Osteoblast (primary cell): ENCODE measurements at places on chromosomes 5 and 9. TPM values are rescaled to one million over a fixed set of nuclear protein-coding genes. Genes with fewer than 3 reads are reported as not detected.

GRCh38 chr9:137648396-137648795 is 29.6 kb downstream of the EHMT1 start:
- no peak for DNase-seq

AP3B1 gene
- total RNA-seq: 77.4 and 85.7 TPM in 2 replicates

- no peak for DNase-seq
Observed at GRCh38 chr9:112971415-112971814, 40.6 kb downstream of the ZNF883 start.

- no peak for DNase-seq
Observed at GRCh38 chr5:124088289-124089032, 576.5 kb downstream of the CSNK1G3 start.

GRCh38 chr5:91178461-91178860 is 204.7 kb downstream of the ARRDC3 start:
- peak; percentile 25 for DNase-seq

DNA sequence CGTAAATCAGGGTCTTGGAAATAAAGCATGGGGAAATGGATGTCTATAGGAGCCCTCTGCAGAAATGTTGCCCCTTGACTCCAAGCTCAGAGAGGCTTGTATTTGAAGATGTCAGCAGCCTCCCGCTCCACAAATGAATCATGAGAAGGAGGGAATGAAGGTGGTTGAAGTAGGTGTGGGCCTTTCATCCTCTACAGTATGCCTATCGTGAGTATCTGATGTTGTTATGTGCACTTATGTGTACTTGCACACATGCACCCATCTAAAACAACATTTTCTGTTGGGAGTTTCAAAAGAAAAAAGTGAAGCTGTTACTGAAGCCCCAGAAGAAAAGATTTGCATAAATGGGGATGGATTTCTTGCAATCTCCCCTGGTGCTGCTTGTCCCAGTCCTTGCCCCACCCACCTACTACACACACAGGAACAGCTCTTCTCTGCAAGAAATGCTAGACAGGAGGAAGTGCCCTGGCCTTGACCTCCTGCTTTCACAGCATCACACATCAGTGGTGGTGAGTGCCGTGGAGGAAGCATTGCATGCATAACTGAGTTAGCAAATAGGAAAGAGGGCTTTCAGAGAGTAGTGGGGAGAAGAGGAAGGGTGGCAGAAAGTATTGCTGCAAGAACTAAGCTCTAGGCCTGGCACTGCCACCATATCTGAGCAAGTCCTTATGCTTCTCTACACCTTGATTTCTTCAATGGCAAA is 156.1 kb downstream of the SNX18 start:
- DNase-seq: no peak

GRCh38 chr5:137264573-137264972 is 234.6 kb downstream of the SPOCK1 start:
- no peak for DNase-seq

TEX48 gene
- not detected in 2 replicates for total RNA-seq

C7 gene
- 0.36 and 0.88 TPM in 2 replicates for total RNA-seq

DNA sequence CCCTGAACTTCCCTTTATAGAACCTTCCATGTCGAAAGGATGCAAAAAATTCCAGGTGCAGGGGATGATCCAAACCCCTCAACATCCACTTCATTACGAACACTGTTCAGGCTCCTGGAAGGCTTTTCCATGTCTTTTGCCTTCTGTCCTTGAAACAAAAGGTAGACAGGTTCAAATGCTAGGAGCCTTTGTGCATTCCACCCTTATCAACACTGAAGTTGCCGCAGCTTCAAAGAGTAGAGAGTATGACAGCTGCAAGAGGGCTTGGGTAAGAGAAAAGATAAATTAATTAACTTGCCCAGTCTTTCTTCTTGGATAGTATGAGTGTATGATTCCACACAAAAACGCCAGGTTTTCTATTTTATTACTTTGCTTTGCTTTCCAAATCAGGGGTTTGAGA is 269.1 kb upstream of the MSX2 start:
- no peak for DNase-seq

- no peak for DNase-seq
Observed at GRCh38 chr9:34097865-34098264, 28.6 kb downstream of the DCAF12 start.

DNA sequence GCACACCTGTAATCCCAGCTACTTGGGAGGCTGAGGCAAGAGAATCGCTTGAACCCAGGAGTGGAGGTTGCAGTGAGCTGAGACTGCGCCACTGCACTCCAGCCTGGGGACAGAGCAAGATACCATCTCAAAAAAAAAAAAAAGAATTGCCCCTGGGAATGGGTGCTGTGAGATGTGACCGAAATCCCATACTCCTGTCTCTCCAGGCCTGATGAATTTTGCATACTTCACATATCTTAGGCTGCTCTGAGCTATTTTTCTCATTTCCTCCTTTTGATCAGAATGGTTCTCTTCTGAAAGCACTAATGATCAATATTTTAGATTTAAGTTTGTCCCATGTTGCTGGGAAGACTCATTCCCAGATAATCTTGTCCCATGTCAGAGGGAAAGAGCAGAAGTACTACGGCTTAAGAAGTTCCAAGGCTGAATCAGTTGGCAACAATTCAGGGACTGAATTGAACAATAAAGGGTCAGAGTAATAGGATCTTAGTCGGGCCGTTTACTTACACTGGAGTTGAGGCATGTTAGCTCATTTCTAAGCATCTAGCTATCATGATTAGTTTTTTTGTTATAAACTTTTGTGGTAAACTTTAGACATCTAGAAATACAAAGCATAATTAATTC is 44.2 kb upstream of the TENT2 start:
- peak; percentile 53 for DNase-seq

ZNF782 gene
- total RNA-seq: 5.4 and 8.5 TPM in 2 replicates

STPG3 gene
- 0.36 TPM in 1 of 2 replicates, not detected in the other for total RNA-seq

DNA sequence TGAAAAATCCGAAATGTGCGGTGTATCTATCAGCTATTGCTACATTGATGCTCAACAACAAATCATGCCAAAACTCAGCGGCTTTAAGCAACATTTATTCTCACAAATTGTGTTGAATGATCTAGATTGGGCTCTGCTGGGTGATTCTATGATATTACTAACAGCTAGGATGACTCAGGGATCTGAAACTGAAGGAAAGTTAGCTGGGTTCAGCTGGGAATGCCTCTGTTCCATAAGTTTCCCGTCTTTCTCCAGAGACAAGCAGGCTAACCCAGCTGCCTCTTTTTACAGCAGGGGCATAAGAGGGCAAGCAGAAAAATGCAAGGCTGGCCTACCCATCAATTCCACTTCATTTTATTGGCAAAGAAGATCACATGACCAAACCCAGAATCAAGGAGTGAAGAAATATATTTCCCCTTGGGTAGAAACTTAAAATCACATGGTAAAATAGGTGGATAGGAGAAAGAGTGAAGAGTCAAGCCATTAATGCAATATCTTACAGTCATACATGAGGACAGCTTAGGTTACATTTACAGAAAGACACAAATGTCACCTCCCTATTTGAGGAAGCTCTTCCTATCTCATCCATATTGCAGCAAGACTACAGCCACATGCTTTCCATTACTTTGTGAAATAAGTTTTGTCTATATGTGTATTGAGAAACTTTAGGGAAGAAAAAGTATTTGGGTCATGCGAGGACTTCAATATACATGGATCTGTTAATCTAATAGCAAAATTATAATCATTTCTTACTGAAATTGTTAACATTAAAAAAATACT is 30.8 kb downstream of the IL7R start:
- DNase-seq: no peak

DNA sequence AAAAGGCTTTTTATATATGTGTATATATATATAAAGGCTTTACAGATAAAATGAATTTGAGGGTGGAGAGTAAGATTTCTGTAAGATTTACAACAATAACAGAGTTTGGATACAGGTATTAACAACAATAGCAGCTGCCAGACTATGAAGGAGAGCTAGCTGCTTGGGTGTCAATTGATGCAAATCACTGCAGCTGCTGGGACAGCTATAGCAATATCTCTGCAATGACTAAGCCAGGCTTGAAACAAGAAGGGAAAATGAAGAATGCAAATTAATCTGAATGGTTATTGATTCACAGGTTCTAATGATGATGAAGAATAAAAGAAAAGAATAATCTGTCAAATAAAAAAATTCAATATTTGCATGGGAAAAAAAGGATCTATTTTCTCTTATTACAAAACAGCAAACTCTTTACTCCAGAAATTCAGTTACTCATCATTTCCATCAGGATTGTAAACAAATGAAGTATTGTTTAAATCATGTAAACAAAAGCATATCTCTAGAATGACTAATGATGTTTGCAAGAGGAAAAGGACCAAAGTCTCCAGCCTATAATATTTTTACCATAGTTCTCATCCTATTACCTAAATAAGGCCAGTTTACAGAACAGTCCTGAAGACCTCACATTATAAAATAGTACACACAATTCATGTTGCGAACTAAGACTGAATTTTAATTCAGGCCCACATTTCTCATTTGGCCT is 219.0 kb downstream of the HTR1A start:
- no peak for DNase-seq
